NCI-H2107 (cell line): ENCODE measurements at places on chromosomes 7 and 10.

DNA sequence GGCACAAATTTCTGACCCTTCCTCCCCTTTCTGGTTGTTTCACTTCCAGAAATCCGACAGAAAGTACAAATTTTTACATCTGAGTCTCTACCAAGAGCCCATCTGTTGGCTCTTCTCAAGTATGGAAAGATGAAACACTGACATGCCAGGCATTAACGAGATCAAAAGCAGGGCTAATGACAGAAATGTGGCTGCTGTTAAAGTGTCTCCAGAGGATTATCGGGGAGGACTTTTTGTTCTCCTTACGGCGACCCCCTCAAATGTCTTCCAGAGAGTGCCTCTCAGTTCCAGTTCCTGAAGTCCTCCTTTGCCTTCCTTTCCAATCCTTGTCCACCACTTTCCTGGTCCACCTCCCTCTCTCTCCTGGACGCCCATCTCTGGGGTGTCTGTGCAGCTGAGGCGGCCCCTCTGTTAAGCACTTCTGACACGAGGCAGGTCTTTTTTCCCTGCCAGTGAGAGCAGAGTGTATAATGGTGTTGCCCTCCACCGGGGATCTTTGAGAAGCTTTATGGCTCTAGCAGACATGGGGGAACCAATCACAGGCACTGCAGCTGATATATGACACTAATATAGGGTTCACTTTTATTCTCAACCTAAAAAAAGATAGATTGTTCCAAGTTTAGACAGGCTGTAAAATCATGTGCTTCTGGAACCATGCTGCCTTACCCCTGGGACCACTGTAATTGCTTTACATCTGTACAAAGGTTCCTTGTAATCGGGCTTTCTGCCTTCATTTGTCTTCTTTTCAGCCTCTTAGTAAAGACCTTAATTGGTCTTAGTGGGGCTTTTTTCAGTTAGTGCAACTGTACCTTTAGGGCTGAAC lies 757.1 kb downstream of the AUTS2 start:
- peak; percentile 48 for DNase-seq

DNA sequence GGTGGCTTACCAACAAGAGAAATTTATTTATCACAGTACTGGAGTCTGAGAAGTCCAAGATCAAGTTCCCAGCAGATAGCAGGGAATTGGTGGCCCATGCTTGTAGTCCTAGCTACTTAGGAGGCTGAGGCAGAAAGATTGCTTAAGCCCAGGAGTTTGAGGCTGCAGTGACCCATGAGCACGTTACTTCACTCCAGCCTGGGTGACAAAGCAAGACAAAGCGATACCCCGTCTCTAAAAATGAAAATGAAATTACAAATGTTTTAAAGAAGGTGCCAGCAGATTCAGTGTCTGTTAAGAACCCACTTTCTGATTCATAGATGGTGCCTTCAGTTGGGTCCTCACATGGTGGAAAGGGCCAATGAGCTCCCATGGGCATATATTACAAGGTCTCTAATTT lies 20.6 kb upstream of the ARHGAP12 start:
- DNase-seq, result no peak

- DNase-seq, result no peak
Observed at GRCh38 chr7:25329815-25330214, 101.5 kb upstream of the NPVF start.

DNA sequence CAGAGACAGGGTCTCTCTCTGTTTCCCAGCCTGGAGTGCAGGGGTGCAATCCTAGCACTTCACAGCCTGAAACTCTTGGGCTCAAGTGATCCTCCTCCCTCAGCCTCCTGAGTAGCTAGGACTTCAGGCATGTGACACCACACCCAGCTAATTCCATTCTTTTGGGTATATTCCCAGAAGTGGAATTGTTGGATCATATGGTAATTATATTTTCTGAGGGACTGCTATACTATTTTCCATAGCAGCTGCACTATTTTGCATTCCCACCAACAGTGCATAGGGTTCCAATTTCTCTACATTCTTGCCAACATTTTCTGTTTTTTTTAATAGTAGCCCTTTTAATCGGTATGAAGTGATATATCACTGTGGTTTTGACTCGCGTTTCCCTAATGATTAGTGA lies 30.0 kb upstream of the RAB11FIP2 start:
- DNase-seq, result no peak

- no peak for DNase-seq
Observed at GRCh38 chr10:61733358-61733940, 70.7 kb downstream of the CABCOCO1 start.

DNA sequence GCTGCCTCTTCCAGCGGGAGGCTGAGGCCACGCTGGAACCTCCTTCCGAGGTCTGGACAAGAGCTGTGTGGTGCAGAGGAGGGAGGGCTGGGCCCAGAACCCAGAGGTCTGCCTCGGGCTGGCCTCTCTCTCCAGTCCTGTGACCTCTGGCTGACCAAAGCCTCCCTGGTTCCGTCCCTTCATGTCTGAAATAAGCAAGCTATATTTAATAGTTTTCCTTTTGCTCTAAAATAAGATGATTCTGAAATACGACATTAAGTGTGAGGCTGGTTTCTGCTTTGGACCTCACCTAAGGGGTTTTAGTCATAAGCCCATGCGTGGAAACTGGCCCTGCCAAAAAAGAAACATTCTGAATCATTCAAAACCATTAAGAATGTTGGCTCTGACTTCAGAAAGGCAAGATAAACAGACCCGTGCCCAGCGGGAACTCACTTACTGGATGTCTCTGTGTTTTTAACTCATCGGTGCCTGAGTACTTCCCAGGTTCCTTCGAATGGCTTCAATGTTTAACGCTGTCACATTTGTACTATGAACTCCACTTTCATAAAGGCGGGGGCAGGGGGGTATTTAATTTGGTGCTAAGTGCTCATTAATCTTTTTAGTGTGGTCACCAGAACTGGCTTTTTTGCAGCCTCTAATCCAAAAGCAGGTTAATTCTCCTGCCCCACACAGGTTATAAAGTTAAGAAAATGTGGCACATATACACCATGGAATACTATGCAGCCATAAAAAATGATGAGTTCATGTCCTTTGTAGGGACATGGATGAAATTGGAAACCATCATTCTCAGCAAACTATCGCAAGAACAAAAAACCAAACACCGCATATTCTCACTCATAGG lies 157.5 kb upstream of the KLF14 start:
- no peak for DNase-seq

DNA sequence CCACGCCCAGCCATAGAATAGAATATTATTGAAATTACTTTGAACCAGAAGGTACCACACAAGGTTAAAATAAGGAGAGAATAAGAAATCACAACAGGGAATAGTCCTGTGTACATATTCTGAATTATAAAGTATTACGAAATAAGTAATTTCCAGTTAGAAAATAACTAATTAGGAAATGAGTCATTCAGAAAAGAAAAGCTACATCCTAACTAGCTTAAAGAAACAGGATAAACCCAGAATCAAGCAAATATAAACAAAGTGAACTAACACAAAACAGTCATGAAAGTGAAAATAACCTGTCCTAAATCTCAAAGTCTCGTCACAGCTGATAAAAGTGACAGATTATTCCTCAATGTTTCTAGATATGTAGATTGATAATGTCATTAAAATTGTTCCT lies 74.8 kb upstream of the NEBL start:
- DNase-seq, result no peak

DNA sequence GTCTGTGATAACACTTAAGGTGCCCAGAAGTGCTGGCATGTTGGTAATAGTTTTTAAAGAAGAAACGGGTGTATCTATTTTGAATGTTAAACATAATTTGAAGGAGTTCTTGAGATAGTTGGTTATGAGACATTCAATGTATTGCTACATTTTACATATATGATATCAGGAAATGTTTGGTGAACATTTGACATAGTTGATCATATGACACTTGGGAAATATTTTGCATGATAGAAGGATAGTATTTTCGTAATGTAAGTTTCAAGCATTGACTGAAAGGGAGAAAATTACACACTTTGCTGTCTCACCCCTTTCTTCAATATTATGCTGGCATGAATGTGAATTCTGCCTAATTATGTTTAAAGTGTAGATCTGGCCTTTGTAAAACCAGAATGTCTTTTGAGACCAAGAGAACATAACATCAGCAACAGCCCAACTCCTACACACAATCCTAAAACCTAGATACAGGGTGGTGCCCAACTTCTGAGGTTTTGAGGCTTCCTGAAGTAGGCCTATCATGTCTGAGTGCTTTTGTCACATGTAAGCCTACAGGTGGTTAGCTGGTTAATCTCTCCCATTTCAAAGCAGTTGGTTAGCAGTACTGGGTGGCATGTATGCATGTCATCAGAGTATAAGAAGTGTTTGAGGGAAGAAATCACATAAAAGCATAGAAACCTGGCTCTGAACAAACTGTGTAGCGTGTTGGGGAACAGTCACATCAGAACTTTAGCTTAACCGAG lies 2.1 kb downstream of the ADD3 start:
- DNase-seq, result no peak

DNA sequence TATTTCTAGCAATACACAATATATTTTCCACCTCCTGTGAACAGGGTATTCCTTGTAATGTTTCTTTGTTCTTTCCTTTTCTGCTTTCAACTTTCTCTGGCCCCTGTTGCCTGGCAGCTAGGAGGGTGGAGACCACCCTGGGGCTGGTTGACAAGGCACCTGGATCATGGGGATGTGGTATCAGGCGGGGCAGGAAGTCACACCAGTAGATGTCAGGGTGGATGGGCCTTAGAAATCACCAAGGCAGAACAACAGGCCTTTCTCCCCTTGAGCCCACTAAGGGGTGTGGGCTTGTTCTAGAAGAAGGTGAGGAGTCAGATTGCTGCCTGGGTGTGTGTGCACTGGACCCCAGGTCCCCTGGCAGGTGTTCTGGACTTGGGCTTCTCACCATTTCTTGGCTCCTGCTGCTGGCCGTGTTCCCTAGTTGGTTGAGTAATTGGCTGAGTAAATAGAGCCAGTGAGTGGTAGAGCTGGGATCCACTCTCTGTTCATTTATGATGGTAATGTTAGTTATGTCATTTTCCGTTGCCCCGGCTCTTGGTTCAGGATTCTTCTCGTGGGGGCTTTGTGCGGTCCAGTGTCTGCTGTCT lies 24.9 kb downstream of the ZNF783 start:
- no peak for DNase-seq

GRCh38 chr10:97466755-97467154 lies 20.8 kb downstream of the ZDHHC16 start:
- no peak for DNase-seq

DNA sequence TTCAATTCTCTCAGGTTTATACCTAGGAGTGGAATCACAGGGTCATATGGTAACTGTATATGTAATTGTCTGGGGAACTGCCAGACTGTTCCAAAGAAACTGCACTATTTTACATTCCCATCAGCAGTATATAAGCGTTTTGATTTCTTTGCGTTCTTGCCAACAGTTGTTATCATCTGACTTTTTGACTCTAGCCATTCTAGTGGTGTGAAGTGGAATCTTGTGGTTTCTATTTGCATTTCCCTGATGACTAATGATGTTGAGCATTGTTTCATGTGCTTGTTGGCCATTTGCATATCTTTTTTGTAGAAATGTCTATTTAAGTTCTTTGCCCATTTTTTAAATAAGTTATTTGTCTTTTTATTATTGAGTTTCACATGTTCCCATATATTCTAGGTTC lies 44.3 kb upstream of the ZC3HAV1 start:
- no peak for DNase-seq

DNA sequence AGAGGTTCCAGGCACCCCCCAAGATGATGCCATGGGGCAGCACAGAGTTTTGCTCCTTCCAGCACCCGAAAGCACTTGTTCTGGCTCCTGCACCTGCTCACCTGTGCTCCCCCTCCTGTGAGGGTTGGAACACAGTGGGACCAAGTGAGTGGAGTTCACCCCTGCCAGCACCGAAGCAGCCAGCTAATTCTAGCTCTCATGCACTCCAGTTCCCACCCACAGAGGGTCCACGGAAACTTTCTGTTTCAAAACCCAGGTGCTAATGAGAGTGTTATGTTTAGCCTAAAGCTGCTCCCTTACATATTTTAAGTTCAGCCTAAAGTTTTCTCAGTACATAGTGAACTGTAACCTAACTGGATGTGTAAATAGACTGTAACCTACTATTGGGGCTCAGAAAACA lies 42.6 kb upstream of the SLC35G1 start:
- DNase-seq, result no peak

GRCh38 chr10:12181065-12181775 lies 14.5 kb downstream of the NUDT5 start:
- DNase-seq, result no peak

DNA sequence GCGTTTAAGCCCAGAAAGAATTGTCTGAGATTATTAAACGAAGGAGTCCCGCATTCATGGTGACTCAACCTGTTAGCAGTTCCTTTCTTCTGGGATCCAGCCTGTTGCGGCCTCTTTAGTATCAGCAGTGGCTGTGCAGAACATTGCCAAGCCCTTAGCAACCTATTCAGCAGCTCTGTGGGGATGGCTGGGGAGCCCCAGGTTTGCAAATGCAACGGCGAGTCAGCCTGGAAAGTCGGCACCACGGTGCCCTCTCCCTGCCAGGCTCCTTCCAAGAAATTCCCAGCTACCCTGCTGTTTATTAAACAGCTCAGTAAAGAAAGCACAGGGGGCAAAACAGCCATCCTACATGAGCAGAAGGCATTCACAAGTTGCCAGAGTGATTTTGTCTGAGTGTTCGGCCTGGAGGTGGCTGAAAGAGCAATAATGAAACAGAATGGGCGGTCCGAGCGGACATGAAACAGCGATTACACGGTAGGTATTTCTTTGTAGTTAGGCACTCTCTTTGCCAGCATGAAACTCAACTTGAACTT lies 198.3 kb downstream of the BAMBI start:
- DNase-seq, result no peak

GRCh38 chr7:110921595-110922151 lies 169.3 kb upstream of the LRRN3 start:
- no peak for DNase-seq

DNA sequence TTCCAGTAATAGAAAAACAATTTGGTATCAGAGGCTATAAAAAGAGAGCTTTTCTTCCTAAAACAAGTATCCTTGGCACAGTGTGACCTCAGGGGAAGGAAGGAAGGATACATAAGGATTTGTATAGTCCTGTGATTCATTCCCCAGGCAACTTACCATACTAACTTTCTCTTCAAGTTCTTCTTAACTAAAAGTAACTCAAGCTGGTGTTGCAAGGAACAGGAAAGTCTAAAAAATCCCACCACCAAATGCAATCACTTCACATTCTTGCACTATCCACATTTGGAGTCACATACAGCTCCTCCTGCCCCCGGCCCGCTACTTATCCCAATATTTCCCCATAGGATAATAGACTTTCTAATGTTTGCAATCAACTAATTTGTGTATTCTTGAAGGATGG lies 84.8 kb downstream of the PRKAG2 start:
- DNase-seq, result no peak

GRCh38 chr7:73423519-73424488 lies 9.8 kb upstream of the FZD9 start:
- DNase-seq, result no peak

DNA sequence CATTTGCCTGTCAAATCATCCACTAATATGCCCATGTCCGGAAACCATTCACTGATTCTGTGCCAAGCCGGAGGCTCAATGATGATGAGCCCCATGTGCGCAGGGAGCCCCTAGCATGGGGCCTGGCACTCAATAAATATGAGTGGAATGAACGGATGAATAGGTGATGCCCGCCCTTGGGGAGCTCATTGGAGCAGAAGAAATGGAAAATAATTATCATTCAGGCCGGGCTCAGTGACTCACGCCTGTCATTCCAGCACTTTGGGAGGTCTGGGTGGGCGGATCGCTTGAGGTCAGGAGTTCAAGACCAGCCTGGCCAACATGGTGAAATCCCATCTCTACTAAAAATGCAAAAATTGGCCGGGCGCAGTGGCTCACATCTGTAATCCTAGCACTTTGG lies 11.0 kb downstream of the RHBDD2 start:
- no peak for DNase-seq

GRCh38 chr10:7593905-7594304 lies 72.9 kb downstream of the ITIH5 start:
- no peak for DNase-seq
